ENCODE measurements at places on chromosomes 11 and 22. TPM values are rescaled to one million over a fixed set of nuclear protein-coding genes. Genes with fewer than 3 reads are reported as not detected.

SLC22A9 gene
- total RNA-seq: not detected

PRPF19 gene
- 67.5 TPM for total RNA-seq

OMP gene
- 0.82 TPM for total RNA-seq

SYCE3 gene
- not detected for total RNA-seq

KCNE3 gene
- 3.6 TPM for total RNA-seq

Measured in natural killer cell (primary cell).